ENCODE measurements at places on chromosomes 4 and X.

DNA sequence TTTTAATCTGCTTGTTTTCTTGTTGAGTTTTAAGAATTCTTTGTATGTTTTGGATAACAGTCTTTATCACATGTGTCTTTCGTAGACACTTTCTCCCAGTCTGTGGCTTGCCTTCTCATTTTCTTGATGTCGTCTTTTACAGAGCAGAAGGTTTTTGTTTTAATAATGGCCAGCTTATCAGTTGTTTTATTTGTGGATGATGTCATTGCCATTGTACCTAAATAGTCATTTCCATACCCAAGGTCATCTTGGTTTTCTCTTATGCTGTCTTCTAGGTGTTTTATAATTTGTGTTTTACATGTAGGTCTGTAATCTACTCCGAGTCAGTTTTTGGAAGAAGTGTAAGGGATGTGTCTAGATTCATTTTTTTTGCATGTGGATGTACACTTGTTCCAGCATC, 159.6 kb upstream of the NUDT6 start:
- DNase-seq, result no peak

DNA sequence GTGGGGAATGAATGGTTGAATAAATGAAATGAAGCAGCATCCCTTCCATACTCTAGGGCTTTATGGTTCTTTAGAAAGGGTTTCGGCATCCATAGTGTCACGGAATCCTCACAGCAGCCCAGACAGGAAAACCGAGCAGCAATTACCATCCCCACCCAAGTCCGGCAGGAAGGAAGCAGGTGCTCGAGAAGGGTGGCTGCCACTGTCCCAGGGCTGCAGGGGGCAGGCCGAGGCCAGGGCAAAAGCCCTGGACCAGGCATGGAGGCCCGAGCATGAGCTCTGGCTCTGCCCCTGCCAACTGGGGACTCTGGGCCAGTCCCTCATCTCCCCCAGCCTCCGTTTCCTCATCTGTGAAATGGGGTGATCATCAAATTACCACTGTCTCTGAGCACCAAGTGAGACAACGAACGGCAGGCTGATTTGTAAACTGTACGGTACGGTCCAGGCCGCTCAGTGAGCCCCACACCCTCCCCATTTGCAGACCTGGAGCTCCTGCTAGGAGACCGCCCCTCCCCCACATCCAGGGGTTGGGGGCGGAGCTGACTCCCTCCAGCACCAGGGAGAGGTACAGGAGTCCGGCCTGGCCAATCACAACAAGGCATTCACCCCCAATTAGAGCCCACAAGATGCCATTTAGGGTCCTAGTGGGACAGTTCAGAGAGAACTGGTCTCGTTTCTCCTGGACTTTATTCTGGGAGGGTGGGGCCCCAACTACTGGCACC, 100.4 kb downstream of the WFS1 start:
- DNase-seq, result no peak

- no peak for DNase-seq
Measured at GRCh38 chr4:76376534-76376933, 44.4 kb downstream of the CCDC158 start.

- DNase-seq, result no peak
Measured at GRCh38 chr4:40617872-40618271, 11.8 kb downstream of the RBM47 start.

DNA sequence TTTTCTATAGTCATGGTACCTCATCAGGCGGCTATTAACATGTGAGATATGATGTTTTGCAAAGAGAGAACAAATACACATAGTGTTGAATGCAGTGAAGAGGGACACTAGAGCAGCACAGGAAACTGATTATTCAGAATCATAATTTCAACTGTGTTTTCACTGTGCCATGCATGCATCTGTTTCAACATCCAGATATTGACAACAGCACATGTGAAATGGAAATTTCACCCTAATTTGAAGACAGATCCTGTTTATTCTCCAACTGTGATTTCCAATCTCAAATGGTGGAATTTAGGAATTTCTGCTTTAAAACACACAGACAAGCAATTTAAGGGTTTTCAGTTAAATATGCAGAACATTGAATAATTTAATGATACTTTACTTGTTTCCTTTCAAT, 288.6 kb downstream of the KCTD8 start:
- DNase-seq, result no peak

GRCh38 chr4:137851435-137851834, 319.1 kb upstream of the PCDH18 start:
- no peak for DNase-seq

All from activated CD8-positive, alpha-beta memory T cell treated with anti-CD3 and anti-CD28 coated beads for 24 hours (primary cell).